ENCODE measurements at places on chromosomes 13 and 19.

GRCh38 chr19:45122832-45123231, 29.9 kb downstream of the PPP1R37 start:
- no peak for DNase-seq

GRCh38 chr13:110484290-110485048, 77.1 kb downstream of the RAB20 start:
- no peak for DNase-seq

- DNase-seq, result no peak
These were observed 90.8 kb downstream of the SERP2 start for GRCh38 chr13:44464471-44464870.

GRCh38 chr19:58009666-58010301, 7.2 kb upstream of the ZNF606 start:
- peak; percentile 92 for DNase-seq

DNA sequence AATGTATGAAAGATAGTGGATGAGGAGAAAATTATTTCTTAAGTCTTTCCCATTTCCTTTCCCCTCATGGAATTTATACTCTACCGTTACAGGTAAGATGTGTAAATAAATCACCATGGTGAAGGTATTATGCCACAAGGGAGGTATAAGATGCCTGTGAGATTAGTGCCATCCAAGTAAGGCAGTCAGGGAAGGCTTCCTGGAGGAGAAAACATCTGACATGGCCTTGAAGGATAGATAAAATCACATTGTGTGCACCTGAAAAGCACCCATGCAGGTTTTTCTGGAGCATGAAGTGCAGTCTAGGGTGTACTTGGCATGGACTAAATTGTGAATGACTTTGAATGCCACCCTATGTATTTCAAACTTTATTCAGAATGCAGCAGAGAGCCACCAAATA, 15.3 kb downstream of the MBNL2 start:
- no peak for DNase-seq

DNA sequence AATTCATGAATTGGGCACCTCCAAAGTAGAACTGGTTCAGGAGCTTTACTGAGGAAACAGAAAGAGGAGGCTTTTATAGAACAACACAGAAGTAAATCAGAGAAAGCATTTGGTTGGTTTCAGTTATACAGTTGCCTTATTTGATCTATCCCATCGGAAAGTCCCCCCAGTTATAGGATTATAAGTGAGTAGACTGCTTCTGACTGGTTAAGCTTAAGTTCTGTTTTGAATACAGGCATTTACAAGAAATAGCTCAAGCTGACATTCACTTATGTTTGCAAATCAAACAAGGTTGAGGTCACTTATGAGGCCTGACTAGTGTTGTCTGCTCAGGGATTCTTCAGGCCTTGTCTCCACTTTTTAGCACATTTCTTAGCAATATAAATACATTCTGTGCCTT, 857.4 kb downstream of the EFNB2 start:
- no peak for DNase-seq

GRCh38 chr13:23087880-23088279, 92.9 kb upstream of the SGCG start:
- no peak for DNase-seq

DNA sequence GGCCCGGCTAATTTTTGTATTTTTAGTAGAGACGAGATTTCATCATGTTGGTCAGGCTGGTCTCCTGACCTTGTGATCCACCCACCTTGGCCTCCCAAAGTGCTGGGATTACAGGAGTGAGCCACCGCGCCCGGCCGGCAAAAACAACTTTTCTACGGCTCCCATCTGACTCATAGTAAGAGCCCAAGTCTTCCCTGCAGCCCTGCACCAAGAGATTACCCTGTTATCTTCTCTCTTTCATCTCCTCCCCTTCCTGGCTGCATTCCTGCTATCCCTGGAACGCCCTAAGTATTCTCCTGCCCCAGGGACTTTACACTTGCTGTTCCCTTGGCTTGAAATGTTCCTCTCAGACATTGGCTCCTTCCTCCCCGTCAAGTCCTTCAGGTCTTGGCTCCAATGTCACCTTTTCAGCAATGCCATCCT, 6.6 kb downstream of the AP2S1 start:
- DNase-seq, result no peak

- no peak for DNase-seq
These were observed 183.7 kb upstream of the LSM14A start for GRCh38 chr19:33988601-33989000.

GRCh38 chr13:30639671-30640070, 22.0 kb downstream of the USPL1 start:
- no peak for DNase-seq

DNA sequence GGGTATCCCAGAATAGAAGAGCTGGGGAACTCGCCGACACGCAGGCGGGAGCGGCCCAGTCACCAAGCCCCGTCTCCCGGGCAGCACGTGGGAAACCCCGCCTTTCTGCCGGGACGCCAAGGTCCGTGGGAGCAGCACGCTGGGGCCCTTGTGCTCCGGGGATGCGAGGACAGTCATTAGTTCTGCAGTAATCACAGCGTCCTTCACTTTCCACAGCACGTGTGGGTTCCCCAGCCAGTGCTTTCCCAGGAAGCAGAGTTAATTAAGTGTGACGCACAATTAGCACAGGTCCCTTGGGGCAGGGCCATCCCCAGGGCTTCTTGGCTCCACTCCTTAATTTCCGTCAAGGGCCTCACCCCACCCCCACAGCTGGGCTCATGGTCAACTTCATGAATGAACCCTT, 64.3 kb upstream of the C13orf46 start:
- no peak for DNase-seq

GRCh38 chr19:54428323-54429175, 13.3 kb downstream of the TTYH1 start:
- DNase-seq, result no peak

- DNase-seq, result no peak
These were observed 118.1 kb upstream of the SOX1 start for GRCh38 chr13:111948811-111949210.

DNA sequence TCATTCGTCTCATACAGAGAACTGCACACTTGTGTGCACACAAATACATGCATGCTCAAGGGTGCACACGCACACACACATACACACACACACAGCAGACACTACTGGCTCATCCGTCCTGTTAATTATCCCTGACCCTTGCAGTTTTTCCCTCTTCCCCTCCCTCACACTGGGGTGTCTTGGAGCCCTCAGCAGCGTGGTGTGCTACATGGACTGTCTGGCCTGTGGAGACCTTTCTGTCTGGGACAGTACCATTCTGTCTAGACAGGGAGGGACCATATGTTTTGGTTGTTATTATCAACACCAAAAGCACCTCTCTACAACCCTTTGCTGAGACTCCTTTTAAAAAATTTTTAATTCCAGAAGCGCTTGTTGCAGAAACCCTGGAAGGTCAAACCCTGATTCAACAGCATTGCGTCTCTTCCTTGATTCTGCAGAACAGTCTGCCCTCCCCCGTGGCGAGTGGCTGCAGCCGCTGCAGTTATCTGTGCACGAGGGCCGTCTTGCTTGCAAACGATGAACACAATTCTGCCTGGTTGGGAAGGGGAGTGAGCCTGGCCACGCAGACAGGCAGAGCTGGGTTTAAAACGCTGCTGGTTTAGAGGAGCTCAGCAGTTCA, 374.0 kb downstream of the IRS2 start:
- peak; percentile 55 for DNase-seq

DNA sequence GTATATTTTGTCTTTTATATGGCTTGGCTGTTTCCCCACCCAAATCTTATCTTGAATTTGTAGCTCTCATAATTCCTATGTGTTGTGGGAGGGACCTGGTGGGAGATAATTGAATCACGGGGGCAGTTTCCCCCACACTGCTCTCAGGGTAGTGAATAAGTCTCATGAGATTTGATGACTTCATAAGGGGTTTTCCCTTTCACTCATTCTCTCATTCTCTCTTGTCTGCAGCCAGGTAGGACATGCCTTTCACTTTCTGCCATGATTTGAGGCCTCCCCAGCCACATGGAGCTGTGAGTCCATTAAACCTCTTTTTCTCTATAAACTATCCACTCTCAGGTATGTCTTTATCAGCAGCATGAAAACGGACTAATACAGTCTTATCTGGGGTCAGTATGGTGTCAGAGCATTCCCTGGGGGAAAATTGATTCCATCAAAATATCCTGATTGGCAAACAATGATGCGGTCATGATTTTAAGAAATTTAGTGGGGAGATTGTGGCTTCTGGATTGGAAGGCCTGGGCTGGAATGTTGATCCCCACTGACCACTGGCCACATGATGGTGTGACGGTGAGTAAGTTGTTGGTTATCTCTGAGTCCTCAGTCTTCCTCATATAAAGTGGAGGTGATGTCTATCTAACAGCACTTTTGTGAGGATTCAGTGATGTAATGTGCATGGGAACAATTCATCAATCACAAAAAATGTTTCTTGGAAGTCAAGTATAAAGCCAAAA, 27.5 kb upstream of the ANKRD10 start:
- DNase-seq, result no peak

DNA sequence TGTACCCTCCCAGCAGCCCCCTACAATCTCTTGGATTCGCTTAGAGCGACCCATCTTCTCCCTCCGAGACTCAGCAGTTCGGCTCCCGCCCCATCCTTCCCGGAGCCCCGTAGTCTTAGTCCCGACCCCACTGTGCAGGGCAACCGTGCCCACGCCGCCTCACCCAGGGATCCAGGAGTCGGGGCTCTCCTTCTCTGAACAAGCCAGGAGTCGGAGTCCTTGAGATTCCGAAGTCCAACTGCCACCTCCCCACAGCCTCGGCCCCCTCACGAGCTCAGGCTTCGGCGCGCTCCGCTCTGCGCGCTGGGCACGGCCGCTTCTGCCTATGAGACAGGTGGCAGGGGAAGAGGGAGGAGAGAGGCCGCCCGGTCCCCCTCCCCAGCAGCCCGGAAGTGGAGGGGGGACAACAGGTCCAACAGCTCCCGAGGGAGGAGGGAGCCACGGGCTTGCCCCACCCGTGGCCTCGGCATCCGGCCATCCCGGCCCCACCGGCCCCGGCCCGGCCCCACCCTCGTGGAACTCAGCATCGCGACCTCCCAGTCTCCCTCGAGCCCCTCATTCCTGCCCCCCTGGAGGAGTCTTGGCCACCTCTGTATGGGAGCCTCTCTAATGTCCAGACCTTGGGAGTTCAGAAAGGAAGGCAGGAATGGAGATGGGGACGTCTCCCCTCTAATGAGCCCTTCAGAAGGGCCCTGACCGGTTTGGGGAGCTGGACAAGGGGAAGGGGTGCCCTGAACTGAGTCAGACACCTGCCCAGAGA, at the start of gene PHLDB3:
Gene PHLDB3 (minus strand): TSS at position 321 of the 760 bp plus-strand sequence. CDS start 628 bp downstream, outside the sequence.
- no peak for DNase-seq

DNA sequence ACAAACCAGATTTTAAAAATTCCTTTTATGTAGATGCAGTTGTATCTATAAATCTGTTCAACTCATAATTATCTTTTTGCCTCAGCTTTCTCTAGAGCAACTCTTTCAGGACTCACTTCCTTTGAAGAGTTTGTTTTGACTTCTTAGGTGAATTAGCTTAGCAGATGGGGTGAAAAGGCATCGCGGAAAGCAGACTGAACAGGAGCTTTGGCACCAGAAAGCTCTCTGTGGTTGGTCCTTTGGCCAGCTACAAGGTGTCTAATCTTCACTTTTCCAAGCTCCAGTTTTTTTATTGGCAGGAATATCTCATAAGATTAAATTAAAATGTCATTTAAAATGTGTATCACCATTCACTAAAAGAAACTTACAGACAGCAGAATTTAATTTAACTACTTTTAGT, 60.6 kb upstream of the KLF12 start:
- no peak for DNase-seq

DNA sequence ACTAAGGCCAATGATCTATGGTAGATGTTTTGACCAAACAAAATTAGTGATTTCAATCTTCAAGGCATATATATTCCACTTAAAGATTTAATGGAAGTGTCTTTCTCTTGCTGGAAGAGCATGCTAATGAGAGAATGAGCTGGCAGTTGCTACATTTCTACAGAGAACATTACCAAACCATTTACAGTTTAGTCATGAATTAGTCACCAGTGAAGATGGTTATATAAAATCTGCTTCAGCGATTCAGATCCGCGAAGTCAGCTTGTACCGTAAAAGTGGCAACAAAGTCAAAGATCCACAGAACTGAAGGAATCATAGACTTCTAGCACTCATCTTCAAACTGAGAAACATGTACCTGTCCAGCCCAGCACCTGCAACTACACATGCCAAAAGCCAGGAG, 156.3 kb downstream of the SLITRK5 start:
- no peak for DNase-seq

GRCh38 chr19:29524201-29524911, 1.4 kb upstream of the VSTM2B start:
- DNase-seq, result no peak

- no peak for DNase-seq
These were observed 761.5 kb downstream of the PCDH9 start for GRCh38 chr13:66468656-66469055.

DNA sequence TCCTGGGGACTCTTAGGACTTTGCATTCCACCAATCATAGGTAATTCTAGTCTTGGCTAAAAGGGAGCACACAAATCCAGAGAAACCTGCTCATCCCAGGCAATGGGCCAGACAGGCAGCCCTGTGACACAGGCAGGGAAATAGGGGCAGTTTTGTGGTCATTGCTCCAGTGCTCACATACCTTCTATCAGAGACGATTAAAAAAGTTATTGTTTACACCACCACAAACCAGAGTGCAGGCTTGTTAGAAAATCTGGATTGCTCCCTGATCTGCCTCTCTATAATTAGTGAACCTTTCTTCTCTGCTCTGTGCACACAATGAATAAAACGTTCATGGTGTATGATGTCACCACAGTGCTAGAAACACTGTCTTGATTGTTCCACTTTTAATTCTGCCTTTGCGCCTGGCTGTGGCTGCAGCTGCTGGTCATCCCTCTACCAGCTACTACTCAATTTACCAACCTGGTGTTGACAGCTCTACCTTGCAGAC, 121.6 kb upstream of the SPATA13 start:
- no peak for DNase-seq

GRCh38 chr19:13906521-13906904, 512 bp downstream of the CC2D1A start:
- peak; percentile 14 for DNase-seq

DNA sequence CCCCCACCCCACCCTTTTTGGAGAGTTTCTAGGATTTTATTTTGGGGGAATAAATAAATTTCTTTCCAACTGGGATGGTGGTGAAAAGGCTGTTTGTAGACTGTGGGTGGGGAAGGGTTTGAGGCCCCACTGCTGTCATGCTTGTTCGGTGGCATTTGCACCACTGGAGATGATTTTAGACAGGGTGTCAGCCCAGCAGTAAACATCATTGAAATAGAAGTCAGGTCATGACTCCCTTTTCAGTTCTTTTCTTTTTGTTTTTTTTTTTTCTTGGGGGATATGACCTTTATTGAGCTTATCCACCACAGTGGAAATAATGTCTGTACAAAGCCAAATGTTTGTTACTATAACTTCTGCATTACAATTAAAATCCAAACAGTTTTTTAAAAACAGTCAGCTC, 14.1 kb downstream of the UBAC2 start:
- DNase-seq, result no peak

GRCh38 chr19:368630-369024, 24.0 kb upstream of the MIER2 start:
- DNase-seq, result no peak

- no peak for DNase-seq
These were observed 85.6 kb downstream of the GNG7 start for GRCh38 chr19:2616741-2617392.

GRCh38 chr13:36436811-36437210, 4.5 kb downstream of the CCNA1 start:
- no peak for DNase-seq

All from muscle of arm (tissue), 14 donors.